ENCODE measurements at places on chromosomes 7 and 10.

DNA sequence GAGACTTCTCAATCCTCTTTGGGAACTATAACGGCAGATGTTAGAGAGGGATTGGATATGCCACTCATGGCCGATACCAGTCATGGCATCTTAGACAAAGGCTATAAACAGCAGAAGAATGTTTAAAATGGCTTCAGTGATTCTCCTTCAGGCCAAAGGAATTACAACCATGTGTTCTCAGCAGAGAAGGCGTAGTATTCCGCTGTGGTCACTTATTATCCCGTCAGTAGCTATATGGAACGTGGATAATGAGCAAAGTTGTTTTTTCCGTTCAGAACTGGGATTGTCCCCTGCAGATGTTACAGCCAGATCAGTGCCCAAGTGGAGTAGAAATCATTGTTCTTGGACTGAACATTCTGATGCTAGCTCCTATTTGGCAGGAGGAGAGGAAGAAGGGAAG, 43.1 kb downstream of the TEX36 start:
- DNase-seq: no peak

DNA sequence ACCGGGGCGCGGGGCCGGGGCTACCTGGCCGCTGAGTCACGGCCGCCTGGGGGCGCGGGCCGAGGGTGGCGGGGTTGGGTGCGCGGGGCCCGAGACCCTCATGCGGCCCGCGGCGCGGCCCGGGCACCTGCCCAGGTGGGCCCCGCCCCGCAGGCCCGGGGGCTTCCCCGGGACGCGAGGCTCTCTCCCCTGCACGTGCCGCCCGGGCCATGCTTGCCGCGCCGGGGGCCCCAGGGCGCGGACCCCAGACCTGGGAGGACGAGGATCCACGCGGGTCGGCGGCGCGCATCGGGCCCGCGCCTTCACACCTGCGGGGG, 402 bp downstream of the MAFK start:
- DNase-seq: no peak

- no peak for DNase-seq
Measured at GRCh38 chr7:123348690-123349089, 148.9 kb upstream of the SLC13A1 start.

- no peak for DNase-seq
Measured at GRCh38 chr7:152145853-152146466, 120.5 kb downstream of the GALNT11 start.

DNA sequence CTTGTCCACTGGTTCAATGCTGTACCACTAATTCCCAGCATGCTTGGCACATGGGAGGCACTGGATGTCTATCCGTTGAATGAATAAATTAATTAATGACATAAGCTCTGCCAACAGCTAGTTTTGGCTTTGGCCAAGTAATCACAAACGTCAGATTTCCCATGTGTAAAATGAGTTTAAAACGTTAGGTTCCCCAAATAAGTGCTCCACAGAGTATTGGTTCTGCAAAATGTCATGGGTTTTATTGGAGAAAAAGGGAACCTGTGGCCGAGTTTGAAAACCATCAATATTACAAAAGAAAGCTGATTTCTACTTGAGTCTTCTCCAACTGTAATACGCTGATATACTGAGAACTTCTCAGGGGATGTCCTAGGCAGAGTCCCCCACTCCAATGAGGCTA, 23.2 kb downstream of the ELMO1 start:
- no peak for DNase-seq

DNA sequence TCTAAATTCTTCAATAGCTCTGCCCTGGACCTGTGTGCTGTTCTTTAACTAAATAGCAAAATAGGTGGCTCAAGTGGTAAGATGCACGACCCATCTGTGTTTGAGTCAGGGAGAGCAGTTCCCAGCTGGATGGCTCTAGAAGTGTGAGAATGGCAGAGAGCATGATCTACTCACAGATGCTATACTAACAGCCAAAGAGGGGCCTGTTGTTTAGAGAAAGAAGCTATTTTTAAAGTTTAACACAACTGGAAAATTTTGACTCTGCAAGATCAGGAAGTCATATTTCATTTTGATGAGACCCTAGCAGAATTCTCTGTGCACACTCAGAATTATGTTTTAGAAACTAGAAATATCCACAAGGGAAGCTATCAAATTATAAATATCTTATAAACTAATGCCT, 87.4 kb upstream of the PIP4K2A start:
- DNase-seq: no peak

DNA sequence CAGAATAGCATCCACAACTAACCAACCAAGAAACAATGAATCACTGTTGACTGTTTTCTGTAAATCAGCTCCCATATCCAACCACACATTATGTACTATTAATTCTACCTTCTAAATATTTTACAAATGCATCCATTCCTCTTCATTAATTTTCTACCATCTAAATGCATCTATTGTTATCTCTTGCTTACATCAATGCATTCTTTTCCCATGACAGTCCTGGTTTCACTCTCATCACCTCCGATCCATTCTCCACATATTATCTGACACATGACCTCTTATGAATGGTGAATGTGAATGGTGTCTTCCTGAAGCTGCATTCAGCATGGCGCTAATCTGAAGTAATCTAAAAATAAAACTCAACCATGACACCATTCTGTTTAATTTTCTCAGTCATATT, 153.8 kb upstream of the CALCR start:
- no peak for DNase-seq

DNA sequence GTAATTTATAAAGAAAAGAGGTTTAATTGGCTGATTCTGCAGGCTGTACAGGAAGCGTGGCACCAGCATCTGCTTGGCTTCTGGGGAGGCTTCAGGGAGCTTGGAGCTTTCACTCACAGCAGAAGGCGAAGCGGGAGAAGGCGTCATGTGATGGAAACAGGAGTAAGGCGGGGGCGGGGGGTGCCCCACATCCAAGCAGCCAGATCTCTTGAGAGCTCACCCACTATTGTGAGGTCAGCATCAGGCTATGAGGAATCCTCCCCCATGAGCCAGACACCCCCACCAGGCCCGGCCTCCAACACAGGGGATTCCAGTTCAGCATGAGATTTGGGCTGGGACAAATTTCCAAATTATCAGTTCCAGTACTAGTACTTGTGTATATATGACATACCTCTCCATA, 46.2 kb downstream of the WDR37 start:
- no peak for DNase-seq

- no peak for DNase-seq
Measured at GRCh38 chr7:17274551-17275245, 23.8 kb upstream of the AHR start.

GRCh38 chr10:78672918-78673317, 395.8 kb upstream of the ZMIZ1 start:
- DNase-seq: no peak

GRCh38 chr7:41336455-41336952, 366.4 kb downstream of the INHBA start:
- no peak for DNase-seq

DNA sequence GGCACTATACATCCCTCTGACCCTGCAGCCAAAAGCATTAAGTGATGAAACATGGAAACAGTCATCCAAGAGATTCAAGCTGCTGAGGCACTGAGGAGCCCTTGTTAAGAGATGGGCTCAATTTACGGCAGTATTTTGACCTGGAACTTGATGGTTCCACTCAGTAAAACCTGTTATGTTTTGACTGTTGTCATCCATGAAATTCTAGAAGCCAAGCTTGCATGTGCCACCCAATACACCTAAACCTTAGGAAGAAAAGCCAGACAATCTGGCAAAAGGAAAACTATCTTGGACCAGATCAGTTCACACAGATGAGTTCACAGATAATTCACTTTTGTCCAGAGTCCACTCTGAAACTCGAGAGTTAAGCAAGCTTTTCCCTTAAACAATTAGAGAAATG, 53.2 kb downstream of the ICA1 start:
- DNase-seq: no peak

- no peak for DNase-seq
Measured at GRCh38 chr7:25677595-25677994, 449.3 kb upstream of the NPVF start.

Data from stimulated activated CD4-positive, alpha-beta T cell treated with anti-CD3 and anti-CD28 coated beads, TNF-alpha, amount 100 ng/mL, for 1 hour (primary cell).